ENCODE measurements at places on chromosomes 2 and 18.

DNA sequence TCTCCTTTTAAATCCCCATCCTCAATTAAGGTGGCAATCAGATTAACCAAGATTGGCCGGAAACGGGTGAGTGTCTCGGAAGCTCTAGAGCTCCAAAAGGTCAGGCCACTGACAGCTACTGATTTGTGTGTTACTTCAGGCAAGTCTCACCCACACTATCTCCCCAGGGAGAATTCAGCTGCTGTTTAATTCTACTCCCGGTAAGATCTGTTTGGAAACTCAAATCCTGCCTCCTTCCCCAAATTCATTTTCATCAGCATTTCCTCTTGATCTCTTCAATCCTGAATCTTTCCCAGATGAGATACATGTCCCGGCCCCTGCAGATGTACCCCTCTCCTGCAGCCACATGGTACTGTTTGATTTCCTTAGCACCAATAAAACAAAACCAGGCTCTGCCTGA lies 34.9 kb downstream of the EFR3B start:
- DNase-seq: no peak

DNA sequence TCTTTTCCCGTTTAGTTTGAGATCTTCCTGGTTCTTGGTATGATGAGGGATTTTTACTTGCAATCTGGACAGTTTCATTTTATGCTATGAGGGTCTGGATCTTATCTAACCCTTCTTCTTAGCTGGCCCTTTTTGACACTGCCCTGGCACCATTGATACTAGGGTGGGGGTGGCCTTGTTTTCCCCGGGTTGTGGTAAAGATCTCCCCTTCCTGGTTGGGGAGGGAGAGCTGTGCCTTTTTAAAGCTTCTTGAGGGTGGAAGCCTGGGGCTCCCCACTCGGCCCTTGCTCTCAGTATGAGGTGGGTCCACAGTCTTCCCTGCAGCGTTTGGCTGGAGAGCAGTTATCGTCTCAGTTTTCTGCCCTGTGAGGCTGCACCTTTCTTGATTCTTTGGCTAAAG lies 66.1 kb downstream of the ASB1 start:
- DNase-seq: no peak

DNA sequence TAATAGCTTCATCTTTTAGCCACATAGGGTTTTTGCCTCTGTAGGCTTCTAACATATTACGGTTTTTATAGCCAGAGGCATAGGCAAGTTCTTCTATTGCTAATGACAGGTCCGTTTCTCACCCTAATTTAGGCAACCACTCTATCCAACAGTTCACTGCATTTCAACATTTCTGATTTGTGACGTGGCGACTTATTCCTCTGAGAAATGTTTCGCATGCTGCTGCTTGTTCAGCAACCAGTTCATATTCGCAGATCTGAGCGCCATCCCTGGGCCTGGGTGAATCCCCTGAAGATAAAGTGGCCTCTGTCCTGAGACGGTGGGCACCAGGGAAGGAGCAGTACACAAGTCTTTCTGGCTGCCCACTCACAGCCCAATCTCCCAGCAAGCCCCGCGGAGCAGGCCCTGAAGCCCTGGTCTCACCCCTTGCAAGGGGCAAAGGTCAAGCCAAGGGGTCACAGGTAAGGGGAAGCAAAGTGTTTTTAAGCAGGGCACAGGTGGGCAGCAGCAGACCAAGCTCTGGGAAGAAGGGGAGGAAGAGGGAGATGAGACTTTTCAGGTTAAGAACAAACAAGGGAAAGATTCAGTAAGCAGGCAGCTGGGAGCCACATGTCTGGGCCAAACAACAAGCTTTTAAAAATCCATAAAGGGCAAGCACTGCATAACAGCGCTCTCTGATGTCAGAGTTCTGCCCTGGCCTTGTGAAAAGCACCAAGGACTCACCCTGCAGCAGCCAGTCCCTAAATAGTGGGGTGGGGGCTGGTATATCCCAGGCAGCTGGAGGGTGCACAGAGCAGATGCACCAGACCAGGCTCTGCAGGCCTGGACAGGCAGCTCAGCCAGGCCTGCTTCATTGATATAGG lies 10.8 kb upstream of the COX7A2L start:
- DNase-seq: no peak

- no peak for DNase-seq
Measured at GRCh38 chr2:205934443-205934842, 151.5 kb downstream of the INO80D start.

- no peak for DNase-seq
Measured at GRCh38 chr18:21242780-21243401, 859 bp downstream of the GREB1L start.

DNA sequence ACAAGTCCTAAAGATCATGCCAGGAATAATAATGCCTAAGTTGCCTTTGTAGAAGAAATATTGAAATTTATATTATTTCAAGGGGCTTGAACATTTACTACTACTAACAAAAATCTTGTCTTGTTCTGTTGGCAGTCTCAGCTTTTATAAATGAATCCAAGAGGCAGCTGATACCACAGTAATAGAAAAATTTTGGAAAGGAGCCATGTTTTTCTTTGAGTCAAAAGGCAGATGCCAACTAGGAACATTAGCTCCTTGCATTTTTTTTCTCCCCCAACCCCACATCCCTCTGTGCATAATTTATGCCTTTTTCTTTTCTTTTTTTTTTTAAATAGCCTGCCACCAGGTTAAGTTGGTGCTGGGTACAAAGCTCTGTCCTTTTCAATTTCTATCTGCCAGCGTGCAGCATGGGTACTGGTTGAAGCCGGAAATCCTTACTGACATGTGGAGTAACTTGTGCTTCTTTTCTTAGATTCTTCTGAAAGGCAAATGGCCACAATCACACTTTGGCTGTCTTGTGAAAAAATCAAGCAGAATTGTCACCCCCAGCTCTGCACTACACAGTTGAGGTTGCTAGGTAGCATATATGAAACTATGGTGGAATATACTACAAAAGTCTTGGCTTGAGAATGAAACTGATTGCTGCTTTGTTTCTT lies 98.8 kb downstream of the RHBDD1 start:
- DNase-seq: no peak
